Stimulated activated CD8-positive, alpha-beta memory T cell treated with anti-CD3 and anti-CD28 coated beads, Interleukin-15, amount 100 ng/mL, for 24 hours (primary cell): ENCODE measurements at places on chromosomes 1 and 21.
A peak's percentile ranks its signal among the peaks of the same experiment; 100 is the strongest.

- no peak for DNase-seq
These were observed 108.9 kb downstream of the CRYAA start for GRCh38 chr21:43277481-43278351.

DNA sequence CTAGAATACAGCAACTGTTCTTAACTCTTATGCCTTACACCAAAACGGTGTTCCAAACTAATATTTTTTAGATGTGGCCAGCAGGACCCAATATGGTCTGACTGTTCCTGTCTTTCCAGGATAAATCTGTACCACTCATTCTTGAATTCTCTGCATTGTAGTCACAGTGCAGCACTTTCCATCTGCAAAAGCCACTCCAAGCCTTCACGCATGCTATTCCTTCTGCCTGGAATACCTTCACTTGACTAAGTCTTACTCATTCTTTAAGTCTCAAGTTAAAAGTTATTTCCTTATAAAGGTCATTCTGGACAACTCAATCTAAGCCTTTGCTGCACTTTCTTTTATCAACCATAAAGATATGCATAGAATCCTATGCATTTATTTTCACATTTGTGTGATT is 1194.5 kb downstream of the PLA2G4A start:
- no peak for DNase-seq

DNA sequence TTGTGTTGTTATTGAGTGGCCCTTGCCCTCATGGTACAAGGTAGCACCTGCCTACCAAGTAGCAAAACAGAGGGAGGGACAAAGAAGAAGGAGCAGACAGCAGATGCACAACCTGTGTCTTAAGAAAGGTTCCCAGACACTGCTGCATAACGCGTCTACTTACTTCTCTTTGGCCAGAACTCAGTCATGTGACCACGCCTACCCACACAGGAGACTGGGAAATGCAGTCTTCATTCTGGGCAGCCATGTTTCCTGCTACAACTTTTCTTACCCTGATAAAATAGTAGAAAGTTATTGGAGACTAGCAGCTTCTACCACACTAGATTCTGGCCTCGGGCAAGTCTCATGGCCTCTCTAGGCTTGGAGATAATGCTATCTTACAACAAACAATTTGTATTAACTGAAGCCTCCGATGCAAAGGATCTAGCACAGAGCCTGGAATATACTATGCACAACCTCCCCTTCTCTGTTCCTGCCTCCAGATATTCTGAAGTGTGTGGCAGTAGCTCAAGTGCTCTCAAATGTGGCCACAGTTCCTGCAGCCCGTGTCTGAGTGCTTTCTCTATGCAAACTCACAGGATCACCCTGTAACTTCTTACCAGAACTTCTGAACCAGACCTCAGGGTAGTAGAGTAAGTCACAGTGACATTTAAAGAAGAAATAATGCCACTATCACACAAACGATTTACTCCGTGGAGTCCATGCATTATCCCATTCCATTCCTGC is 34.1 kb upstream of the BTG2 start:
- no peak for DNase-seq

DNA sequence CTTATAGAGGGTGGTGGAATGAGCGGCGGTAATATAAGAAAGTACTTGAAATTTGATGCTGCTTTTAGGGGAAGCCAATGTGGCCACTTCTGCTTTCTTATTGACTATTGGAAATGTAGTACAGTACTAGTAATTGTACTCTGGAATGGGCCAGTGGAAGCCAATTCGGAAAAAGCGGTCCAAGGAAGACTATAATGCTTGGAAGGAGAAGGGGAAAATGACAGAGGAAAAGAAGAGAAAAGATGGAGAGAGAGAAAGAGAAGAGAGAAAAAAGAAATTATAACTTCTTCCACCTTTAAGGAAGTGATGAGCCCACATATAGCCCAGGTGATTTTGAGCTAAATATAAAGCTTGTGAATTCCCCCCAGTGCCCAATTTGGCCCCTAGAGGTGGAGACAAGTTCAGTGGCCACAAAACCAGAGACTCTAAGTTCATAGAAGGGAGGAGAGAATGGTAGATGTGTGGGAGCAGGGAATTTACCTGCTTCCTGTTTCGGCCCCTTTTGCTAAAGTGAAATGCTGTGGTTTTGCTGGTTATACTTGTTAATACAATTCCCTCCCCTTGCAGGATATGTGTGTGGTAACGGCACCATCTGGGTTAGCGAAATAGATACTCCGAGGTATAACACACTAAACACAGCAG is 35.7 kb upstream of the DUSP10 start:
- no peak for DNase-seq

GRCh38 chr21:43322311-43322710 is 104.6 kb downstream of the SIK1 start:
- DNase-seq, result no peak

GRCh38 chr1:44029260-44029910 is 1.9 kb downstream of the SLC6A9 start:
- DNase-seq, result no peak

- no peak for DNase-seq
These were observed 31.3 kb upstream of the FGGY start for GRCh38 chr1:59265622-59266021.

GRCh38 chr1:228463559-228464455 is 23.4 kb upstream of the RNF187 start:
- DNase-seq, result no peak

DNA sequence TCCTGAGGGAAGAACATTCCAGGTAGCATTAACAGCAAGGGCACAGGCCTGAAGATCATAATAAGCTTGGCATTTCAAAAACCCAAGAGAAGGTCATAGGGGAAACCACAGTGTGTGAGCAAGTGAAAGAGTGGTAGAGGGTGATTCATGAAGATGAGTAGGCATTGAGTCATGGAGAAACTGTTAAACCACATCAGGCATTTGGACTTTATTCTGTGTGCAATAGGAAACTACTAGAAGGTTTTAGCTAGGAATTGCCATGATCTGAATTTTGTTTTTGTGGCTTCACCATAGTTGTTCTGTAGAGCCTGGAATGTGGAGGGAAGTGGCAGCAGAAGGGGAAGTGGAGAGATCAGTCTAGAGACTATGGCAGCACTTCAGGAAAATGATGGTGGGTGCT is 359.0 kb upstream of the PTBP2 start:
- no peak for DNase-seq

DNA sequence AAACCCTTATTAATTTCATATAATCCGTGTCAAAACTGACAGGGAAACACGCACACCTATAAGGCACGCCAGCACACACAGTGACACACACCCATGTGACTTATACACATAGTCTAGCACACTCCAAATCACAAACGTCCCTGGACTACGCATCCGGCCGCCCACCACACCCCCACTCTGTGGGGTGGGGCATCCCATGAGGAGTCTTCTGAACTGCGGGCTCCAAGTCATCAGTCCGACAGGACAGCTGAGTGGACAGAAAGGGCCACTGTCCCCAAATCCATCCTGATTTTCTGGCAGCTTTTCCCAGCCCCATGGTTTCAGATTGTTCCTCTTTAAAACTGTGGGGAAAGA is 829 bp downstream of the PEA15 start:
- DNase-seq, result peak; percentile 15

- no peak for DNase-seq
These were observed 7.6 kb upstream of the ERG start for GRCh38 chr21:38505654-38506523.

GRCh38 chr21:20040768-20041167 is 957.4 kb upstream of the NCAM2 start:
- DNase-seq, result no peak

- no peak for DNase-seq
These were observed 45.8 kb downstream of the MIGA1 start for GRCh38 chr1:77825131-77825709.
